8988T (cell line): ENCODE measurements at places on chromosomes 11 and 22.
A peak's percentile ranks its signal among the peaks of the same experiment; 100 is the strongest.

DNA sequence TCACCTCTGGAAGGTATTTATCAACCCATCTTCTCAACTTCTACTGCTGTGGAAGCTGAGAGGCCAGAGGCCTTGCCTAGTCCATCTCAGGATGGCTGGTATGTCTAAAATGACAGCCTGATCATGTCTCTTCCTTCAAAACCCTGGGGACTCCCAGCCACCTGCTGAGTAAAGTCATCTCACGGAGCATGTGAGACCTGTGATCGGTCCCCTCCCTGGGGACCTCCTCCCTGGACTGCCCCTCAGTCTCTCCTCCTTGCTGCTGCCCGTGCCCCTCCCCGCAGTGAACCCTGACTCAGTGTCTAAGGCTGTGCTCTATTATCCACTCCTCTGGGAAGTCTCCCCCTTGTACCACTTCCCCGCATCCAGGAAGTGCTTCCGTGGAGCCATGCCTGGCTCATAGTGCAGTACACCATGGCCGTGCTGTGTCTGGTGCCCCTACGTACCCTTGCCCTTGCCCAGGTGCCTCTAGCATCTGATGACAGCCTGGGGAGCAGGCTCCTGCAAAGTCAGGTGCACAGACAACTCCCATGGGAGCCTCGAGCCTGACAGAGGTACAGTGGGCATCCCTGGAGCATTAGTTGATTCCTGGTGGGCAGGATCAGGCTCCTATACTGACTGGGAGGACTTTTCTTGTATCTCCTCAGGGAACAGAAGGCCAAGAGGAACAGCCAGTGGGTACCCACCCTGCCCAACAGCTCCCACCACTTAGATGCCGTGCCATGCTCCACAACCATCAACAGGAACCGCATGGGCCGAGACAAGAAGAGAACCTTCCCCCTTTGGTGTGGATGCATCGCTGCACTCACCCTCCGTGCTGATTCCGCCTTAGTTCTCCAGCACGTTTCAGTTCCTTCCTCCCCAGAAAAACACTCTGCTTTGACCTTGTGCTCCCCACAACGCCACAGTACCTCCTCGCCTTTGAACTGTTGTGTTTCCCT, 13.8 kb downstream of the SMARCB1 start:
- DNase-seq, result no peak

DNA sequence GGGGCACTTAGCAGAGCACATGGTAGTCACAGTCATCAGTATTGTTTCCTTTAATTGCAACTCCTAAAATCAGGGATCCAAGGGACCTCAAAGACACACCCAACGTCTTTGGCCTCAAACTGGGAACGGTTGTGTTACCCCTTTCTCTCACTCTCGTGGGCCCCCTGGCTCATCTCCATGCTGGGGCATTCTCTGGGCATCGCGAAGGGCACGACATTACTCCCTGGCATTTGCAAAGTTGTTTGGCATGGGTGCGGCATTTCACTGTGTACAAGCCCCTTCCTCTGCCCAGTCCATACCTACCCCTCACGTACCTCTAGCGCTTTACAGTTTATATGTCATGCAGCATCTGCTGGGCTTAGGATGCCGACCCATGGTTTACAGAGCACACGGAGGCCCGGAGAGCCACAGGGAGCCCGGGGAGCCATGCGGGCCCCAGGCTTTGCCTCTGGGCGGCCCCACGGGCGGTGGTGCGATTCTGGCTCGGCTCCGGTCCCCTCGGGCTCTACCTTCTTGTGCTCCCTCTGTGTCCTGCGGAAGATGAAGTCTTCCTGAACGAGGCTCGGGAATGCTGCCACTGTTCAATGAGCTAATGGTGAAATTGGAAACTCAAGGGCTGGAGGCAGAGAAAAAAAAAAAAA, 21.9 kb upstream of the CACNG2 start:
- DNase-seq, result no peak

DNA sequence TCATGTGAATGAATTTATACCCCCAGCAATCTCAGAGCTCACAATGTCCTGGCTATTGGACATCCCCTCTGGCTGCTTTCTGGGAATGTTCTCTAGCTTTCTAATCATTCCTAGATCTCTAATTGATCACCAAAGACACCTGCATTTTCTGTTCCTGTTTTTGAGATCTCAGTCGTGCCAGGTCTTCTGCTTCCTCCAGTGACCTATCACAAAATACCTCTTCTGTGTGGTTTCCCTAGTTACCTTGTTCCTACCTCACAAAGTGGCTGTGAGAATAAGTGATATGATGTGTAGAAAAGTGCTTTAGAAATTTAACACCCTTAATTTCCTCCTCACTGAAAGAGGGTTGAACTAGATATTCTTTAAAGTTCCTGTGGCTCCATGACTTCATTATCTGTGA, 92.2 kb downstream of the LUZP2 start:
- no peak for DNase-seq

- no peak for DNase-seq
These were observed 407.4 kb downstream of the LRRC4C start for GRCh38 chr11:41051919-41052635.

DNA sequence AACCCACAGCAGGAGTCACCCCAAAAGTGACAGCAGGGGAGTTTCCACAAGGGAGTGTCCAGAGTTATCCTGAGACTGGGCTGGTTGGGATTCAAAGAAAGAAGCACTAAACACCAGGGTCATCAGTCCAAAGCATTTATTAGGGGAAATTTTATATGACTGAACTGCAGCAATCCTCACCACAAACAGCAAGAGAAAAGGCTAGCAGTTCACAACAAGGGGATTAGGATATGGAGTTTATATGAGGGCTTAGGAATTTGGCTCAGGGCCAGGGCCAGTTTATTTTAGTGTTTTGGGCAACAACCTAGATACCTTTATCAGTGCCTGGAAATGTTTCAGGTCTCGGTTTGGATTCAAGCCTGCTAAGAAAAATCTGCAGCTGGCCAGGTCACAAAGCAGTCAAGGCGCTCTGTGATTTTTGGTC, 4.6 kb upstream of the TMEM126A start:
- DNase-seq, result no peak

DNA sequence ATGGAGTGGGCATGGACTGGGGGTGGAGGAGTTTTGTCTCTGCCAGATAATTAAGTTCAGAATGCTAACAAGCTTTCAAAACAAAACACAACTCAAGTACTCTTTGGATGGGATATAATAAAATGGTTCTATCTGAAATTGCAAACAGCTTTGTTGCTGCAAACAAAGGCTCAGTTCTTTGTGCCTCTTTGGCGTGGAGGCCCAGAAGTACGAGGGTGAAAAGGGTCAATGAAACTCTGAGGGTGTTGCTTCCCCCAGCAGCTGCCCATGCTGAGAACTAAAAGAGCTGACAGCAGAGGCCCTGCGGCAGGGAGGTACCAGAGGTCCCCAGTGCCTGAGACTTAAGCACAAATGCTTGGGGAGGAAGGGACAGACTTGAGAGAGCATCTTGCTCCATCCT, 26.5 kb upstream of the IGSF22 start:
- no peak for DNase-seq

DNA sequence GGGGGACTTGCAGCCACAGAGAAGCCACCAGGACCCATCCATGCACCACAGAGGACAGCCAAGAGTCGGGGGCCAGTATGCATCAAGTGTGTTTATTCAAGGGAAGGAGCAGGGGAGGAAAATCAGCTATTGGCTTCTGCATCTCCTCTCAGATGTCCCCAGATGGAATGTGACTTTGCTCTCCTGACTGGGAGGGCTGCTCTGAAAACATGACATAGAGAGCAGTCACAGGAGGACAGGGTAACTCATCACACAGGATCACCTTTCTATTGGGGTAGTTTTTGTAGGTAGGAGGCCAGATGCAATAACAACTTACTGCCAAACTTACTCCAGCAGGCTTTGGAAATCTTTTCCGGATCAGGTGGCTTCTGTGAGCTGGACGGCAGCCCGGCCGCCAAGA, 121.0 kb upstream of the OPCML start:
- no peak for DNase-seq

DNA sequence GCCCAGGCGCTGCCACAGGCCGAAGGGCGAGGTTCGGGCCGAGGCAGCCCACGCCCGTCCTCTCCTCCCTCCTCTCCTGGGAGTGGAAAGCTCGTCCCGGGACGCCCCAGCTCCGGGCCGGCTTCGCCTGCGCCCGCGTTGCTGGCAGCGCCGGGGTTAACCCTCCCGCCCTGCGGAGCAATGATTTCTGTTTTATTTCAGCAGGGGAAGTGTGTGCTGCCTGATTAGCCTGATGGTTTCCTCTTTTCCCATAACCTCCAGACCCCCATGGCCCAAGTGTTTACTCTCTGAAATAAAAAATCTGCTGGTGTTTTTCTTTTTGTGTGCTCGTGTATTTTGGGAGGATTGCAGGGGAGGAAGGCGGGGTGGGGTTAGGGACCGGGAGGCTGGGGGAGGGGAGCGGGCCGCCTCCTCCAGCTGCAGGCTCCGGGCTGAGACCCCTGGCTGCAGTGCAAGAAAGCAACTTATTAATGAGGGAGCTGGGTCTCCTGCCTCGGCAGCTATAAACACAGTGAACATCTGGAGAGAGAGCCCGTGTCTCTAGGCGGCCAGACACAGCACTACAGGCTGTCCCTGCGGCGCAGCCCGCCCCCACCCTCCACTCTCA, 38.6 kb downstream of the ETS1 start:
- DNase-seq, result peak; percentile 35

GRCh38 chr11:125365196-125365931, 130.7 kb downstream of the FEZ1 start:
- DNase-seq, result no peak

- DNase-seq, result no peak
These were observed 283.0 kb upstream of the NARS2 start for GRCh38 chr11:78857688-78858087.

GRCh38 chr11:66429983-66430602, 8.6 kb downstream of the MRPL11 start:
- DNase-seq, result peak; percentile 82

- DNase-seq, result no peak
These were observed 93.6 kb downstream of the SYN3 start for GRCh38 chr22:32964411-32965057.

GRCh38 chr11:15897211-15897960, 459.0 kb downstream of the SOX6 start:
- no peak for DNase-seq

DNA sequence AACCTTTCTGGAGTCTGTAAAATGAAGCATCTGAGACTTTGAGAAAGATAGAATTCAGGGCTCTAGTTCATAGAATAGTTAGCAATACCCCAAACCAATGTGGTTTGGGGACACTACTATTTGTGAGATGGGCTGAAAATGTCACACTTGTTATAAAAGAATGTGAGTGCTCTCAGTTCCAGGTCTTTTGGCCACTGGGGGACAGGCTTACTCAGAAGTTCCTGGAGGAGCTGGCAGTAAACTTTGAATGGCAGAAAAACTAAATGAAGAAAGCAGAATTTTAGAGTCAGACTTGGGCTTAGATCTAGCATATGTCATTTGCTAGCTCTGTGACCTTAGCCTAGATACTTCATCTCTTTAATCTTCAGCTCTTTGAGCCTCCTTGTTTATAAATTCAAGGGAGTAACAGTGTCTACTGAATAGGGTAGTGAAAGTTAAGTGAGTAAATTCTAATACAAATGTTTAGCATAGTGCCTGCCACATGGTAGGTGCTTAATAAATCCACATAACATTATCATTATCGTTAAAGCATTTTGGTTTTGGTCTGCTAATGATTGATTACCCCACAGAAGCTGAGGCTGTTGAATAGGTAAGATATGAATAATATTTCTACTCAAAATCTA, 3.7 kb downstream of the LYVE1 start:
- DNase-seq, result no peak

GRCh38 chr11:75572744-75573143, 10.7 kb downstream of the SERPINH1 start:
- DNase-seq, result no peak

- DNase-seq, result no peak
These were observed 46.9 kb downstream of the MICAL2 start for GRCh38 chr11:12157241-12157661.

- no peak for DNase-seq
These were observed 52.9 kb downstream of the UVRAG start for GRCh38 chr11:75867778-75868374.

DNA sequence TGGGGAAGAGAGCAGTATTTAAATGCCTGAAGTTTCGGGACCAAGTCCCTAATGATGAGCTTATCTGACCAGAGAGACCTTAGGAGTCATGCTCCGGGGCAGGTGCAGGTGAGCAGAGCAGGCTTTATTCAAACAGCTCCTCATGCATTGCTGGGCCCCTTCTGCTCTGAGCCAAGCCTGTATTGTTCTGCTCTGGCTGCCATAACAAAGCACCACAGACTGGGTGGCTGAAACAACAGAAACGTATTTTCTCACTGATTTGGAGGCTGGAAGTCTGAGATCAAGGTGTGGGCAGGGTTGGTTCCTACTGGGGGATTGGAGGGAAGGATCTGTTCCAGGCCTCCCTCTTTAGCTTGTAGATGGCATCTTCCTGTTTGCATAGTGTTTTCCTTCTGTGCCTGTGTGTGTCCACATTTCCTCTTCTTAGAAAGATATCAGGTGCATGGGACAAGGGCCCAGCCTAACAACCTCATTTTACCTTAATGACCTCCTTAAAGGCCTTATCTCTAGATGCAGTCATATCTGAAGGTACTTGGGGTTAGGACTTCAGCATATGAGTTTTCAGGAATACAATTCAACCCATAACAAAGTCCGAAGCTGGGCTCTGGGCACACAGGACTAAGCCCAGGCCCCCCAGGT, 97.1 kb upstream of the PARVA start:
- DNase-seq, result no peak

- DNase-seq, result peak; percentile 69
These were observed 78.5 kb downstream of the TRAF6 start for GRCh38 chr11:36431429-36432092.

DNA sequence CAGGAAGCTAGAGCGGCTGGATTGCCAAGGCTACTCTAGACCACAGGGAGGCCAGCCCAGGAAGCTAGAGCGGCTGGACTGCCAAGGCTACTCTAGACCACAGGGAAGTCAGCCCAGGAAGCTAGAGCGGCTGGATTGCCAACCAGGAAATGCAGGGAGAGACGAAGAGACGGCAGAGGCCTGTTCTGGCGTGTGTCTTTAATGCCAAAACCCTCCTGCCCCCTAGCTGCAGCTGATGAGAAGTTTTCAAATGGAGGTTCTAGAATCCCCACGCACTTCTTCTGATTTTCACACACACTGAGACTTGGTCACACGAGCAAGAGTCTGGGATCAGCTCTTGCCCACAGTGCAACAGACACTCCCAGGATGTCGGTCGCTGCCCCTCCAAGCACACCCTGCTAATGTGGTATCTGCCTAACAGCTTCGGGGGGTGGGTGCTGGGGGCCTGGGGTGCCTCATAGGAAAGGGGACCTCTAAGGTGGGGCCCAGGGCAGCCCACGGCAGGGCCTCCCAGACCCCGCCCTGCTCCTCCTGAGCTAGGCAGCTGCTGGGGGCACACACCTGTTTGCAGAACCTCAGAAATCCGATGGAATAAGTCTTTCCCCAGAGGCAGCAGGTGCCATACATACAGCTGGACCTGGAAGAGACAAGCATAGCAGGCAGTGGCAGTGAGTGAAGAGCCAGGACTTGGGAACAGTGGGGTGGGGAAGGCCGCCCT, 28.5 kb downstream of the MAFF start:
- no peak for DNase-seq

GRCh38 chr11:122363296-122363695, 247.3 kb upstream of the BLID start:
- no peak for DNase-seq

DNA sequence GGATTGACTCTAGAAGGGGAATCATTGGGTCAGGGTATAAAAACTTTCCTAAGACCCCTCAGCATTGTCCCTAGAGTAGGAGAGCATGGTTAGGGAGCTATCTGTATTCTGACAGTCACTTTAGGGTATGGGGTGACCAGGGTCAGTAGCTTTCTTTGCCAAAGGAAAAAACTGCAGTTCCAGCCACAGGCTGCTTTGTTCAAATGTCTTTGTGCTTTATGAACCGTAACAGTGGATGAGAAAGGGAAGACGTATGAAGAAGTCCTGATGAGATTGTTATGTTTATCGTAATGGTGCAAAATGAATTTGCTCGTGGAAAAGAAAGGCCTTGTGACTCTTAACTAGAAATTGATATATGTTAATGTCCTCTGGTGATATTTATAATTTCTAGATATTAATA, 30.0 kb downstream of the CYB5R2 start:
- DNase-seq, result no peak
